ENCODE measurements at places on chromosomes 5 and 9.

GRCh38 chr9:32171339-32171738 lies 213.1 kb upstream of the ACO1 start:
- no peaks in the 10 kb centered on the region for H3K36me3 ChIP-seq
- no peak for DNase-seq
- H3K4me1 ChIP-seq = no peaks in the 10 kb centered on the region
- no peak overlapping the region for H3K27ac ChIP-seq
- H3K4me3 ChIP-seq = no peak overlapping the region
- H3K27me3 ChIP-seq = no peaks in the 10 kb centered on the region

GRCh38 chr9:112050544-112051475 lies 124.3 kb downstream of the SUSD1 start:
- peak overlapping the region; percentile 69 for H3K27ac ChIP-seq
- no peaks in the 10 kb centered on the region for H3K36me3 ChIP-seq
- H3K27me3 ChIP-seq = no peaks in the 10 kb centered on the region
- H3K4me1 ChIP-seq = peaks cover 41% of the 10 kb centered on the region

DNA sequence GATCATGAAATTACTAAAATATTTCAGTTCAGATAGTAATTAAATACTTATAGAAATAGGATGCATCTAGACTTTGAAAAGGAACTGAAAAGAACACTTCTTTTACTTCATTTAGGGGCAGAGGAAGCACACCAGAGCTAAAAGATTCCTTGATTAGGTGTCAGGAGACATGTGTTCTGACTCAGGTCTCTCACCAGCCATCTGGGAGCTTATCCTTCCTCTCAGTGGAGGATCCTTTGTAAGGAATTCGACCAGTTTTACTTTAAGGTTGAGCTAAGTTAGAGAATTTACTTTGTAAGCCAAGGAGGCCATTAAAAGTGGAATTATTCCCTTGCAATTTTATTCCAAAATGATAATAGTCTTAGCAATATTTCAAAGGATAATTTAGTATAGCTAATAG lies 16.7 kb downstream of the VCAN start:
- no peak overlapping the region for H3K4me3 ChIP-seq
- H3K27ac ChIP-seq = no peak overlapping the region
- H3K27me3 ChIP-seq = no peaks in the 10 kb centered on the region
- no peak for DNase-seq
- no peaks in the 10 kb centered on the region for H3K4me1 ChIP-seq

GRCh38 chr5:142114687-142115086 lies 6.1 kb downstream of the NDFIP1 start:
- peaks cover 16% of the 10 kb centered on the region for H3K4me1 ChIP-seq
- DNase-seq = no peak
- H3K27me3 ChIP-seq = no peaks in the 10 kb centered on the region

DNA sequence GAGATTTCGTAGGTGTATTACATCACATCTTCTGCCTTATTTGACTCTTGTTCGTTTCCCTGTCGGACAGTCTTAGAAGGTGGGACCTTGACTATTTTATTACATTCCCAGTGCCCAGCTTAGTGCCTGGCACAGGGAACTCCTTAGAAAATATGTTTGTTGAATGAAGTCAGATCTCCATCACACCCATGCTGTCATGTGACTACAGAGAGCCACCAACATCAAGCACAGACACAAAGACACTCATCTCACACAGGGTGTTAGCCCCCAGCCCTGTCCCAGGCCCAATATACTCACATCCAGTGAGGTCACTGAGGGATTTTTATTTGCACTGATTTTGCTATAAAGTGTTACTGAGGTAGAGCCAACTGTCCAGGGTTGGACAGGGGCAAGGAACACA lies 692 bp upstream of the SRA1 start:
- H3K4me3 ChIP-seq = no peak overlapping the region
- DNase-seq = no peak
- peaks cover 7% of the 10 kb centered on the region for H3K36me3 ChIP-seq
- H3K4me1 ChIP-seq = peaks cover 30% of the 10 kb centered on the region

GRCh38 chr5:43643327-43643726 lies 40.3 kb downstream of the NNT start:
- H3K4me1 ChIP-seq = no peaks in the 10 kb centered on the region
- no peak overlapping the region for H3K4me3 ChIP-seq
- no peaks in the 10 kb centered on the region for H3K36me3 ChIP-seq
- no peak overlapping the region for H3K27ac ChIP-seq
- DNase-seq = no peak

Measured in keratinocyte (primary cell).